ENCODE measurements at places on chromosomes 7 and 10.

DNA sequence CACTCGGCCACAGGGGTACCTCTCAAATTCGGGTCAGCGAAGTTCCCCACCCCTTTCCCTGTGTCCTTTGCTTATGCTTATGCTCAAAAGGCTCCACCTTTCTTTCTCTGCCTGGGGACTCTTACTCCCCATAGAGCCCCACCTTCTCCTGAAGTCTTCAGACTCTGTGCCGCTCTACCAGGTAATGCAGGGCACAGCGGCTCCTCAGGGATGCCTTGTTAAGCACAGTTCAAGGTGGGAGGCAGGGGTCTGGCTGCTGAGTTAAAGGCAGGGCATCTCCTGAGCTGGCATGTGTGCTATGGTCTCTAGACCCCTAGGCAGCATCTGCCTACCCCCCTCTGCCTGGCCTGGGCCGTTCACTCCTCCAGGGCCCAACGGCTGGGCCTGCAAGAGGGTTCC lies 3.0 kb upstream of the CXCL12 start:
- no peak for DNase-seq

DNA sequence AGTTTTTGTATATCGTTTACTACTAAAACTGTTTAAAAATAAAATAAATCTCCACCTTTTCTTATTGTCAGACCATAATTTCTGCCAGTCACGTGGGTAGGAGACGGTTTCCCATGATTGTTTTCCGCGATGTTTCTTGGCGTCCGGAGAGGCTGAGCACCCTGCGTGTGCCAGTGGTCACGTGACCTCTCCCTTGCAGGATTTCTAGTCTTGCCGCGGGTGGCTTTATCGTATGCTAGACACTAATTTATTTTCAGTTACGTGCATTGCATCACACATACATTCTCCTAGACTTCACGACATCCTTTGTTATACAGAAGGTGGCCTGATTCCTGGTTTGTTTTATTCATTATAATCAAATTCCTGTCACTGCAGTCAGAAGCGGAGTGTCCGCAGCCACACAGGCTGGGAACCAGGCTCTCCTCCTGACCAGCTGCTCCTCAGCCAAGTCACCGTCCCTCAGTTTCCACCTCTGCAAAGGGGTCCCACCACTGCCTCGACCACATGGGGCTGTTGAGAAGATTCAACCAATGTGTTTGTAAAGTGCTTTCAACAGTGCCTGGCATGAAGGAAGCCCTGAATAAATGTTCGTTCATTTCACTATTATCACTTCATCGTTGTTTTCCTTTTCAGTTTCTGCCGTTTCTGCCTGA lies 203.2 kb upstream of the PPP2R2D start:
- no peak for DNase-seq

DNA sequence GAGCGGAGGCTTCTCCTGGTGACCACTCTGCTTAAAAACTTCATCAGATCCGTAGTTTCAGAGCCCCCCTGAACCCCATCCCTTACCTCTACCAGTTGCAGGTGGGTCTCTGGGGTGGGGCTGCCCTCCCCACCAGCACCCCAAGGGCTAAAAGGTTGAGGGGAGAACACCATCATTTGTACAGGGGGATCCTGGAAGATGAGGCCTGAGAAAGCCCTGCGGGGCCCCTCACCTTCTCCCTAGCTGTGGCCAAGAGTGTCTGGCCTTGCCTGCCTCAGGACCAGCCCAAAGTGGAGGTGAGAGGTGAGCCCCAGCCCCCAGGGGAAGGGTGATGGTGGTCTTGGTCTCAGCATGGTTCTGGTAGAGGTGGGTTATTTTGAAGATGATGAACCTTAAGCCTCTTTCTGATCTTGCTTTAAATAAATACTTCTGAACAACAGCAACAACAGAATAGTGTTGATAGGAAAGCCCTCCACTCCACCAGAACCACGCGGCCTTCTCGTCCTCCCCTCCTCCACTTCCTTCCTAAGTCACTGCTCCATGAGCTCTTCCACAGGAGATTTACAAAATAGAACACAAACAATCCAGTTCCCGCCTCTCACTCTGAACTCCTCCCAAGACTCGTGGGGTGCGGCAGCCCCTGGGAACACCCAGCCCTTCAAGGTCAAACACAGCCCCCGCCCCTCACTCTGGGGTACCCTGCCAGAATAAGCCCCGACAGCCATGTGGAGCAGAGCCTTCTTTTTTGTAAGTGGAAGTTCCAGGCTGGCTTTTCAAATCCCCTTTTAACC lies 169.1 kb downstream of the EGFR start:
- DNase-seq: no peak

- DNase-seq: no peak
Measured at GRCh38 chr7:92623544-92623943, 33.4 kb upstream of the FAM133B start.

DNA sequence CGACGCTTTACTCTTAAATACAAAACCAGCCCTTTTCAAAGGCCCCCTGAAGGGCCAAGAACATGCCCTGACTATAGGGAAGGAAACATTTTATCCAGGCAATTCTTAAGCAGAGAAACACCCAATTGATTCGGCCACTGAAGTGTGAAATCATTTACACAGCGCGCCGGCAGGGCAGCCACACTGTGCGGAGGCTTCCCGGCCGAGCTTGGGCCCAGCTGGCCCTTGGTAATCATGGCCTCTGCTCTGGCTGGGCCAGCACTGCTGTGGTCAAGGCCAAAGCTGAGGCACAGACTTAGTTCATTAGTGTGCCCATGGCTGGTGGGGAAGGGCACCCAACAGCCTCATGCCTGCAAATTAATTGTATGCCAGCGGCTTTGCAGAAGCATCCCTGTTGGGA lies 143.7 kb upstream of the HABP2 start:
- no peak for DNase-seq

GRCh38 chr7:38448584-38449234 lies 175.3 kb upstream of the TARP start:
- no peak for DNase-seq

DNA sequence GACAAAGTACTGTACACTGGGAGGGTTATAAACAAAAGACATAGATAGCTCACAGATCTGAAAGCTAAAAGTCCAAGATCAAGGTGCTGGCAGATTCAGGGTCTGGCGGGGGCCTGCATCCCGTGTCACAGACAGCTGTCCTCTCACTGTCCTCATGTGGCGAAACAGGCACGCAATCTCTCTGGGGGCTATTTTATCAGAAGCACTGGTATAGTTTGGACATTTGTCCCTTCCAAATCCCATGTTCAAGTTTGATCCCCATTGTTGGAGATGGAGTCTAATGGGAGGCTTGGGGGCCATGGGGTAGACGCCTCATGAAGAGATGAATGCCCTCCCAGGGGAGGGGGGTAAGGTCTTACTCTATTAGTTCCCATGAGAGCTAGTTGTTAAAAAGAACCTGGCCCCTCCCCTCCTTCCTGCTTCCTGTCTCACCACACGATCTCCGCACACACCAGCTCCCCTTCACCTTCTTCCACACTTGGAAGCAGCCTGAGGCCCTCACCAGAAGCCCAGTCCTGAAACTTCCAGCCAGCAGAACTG lies 72.5 kb upstream of the UCN3 start:
- no peak for DNase-seq

GRCh38 chr7:138889582-138890498 lies 91.3 kb downstream of the KIAA1549 start:
- DNase-seq: no peak
